RPMI8226 (cell line): ENCODE measurements at places on chromosomes 1 and 21.
A peak's percentile ranks its signal among the peaks of the same experiment; 100 is the strongest.

- no peak for DNase-seq
Observed at GRCh38 chr1:41358131-41359021, 2.9 kb upstream of the FOXO6 start.

GRCh38 chr21:39641827-39642450 lies 29.2 kb downstream of the B3GALT5 start:
- no peak for DNase-seq

- no peak for DNase-seq
Observed at GRCh38 chr1:66265796-66266195, 268.2 kb upstream of the SGIP1 start.

DNA sequence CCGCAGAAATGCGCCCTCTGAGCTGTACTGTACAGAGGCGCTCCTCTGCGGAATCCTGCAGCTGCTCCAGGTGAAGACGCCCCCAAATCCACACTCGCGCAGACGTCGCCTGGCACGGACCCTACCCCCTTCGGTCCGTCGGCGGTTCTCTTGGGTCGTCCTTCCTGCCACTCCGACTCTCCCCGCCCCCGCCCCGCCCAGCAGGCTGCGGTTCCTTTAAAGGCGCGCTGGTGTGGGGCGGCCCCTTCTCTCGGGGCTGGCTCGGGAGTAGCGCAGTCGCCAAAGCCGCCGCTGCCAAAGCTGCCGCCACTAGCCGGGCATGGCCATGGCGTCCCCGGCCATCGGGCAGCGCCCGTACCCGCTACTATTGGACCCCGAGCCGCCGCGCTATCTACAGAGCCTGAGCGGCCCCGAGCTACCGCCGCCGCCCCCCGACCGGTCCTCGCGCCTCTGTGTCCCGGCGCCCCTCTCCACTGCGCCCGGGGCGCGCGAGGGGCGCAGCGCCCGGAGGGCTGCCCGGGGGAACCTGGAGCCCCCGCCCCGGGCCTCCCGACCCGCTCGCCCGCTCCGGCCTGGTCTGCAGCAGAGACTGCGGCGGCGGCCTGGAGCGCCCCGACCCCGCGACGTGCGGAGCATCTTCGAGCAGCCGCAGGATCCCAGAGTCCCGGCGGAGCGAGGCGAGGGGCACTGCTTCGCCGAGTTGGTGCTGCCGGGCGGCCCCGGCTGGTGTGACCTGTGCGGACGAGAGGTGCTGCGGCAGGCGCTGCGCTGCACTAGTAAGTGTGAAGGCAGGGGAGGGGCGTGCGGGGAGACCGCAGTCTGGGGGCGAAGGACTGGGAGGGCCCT lies at the start of gene RASSF5:
Gene RASSF5, plus strand, starts transcription at position 248 of the 846 bp plus-strand sequence. Its CDS starts 72 bp downstream, at position 320.
- DNase-seq = peak; percentile 76

GRCh38 chr21:14739590-14739989 lies 193.5 kb upstream of the SAMSN1 start:
- no peak for DNase-seq
